IMR-90 (cell line): ENCODE measurements at places on chromosomes 16 and 17. TPM values are rescaled to one million over a fixed set of nuclear protein-coding genes. Genes with fewer than 3 reads are reported as not detected.

Gene STH
- total RNA-seq = not detected in 2 replicates

Gene USP6
- total RNA-seq = not detected in 2 replicates

Gene UBALD1
- total RNA-seq = 1.3 and 1.9 TPM in 2 replicates

Gene RNF43
- under 0.01 TPM in 2 replicates for total RNA-seq

Gene ZSCAN10
- not detected in 2 replicates for total RNA-seq

Gene HSF5
- total RNA-seq = not detected in 2 replicates

Gene EPN3
- total RNA-seq = not detected in 2 replicates

Gene NPIPB13
- total RNA-seq = 0.28 and 0.54 TPM in 2 replicates

- peak; percentile 43 for DNase-seq
These were observed 50.8 kb downstream of the PITPNM3 start for GRCh38 chr17:6505425-6506142.

GRCh38 chr17:42112552-42113176 lies at the start of gene DHX58:
Gene DHX58, minus strand, starts transcription at chr17:42112714. Its CDS starts 822 bp downstream, at chr17:42111892.
- peak; percentile 80 for DNase-seq

GRCh38 chr16:85383836-85384832 lies 229.0 kb upstream of the GSE1 start:
- DNase-seq = no peak

DNA sequence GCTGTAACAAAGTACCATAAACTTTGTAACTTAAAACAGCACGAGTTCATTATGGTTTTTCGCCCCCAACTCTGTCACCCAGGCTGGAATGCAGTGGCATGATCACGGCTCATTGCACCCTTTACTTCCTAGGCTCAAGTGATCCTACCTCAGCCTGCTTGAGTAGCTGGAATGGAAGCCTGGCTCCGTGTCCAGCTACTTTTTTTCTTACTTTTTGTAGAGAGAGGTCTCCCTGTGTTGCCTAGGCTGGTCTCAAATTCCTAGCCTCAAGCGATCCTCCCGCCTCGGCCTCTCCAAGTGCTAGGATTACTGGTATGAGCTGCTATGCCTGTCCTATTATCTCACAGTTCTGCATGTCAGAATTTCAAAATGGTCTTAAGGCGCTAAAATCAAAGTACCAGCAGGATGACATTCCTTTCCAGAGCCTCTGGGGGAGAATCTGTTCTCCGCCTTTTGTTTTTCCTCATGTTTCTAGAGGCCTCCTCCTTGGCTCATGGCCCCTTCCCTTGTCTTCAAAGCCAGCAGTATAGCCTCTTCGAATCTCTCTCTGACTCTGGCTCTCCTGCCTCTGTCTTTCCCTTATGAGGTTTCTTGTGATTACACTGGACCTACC lies 10.1 kb upstream of the PRM1 start:
- no peak for DNase-seq

- DNase-seq = peak; percentile 78
These were observed at the start of gene TMEM204 for GRCh38 chr16:1533443-1533951. Gene TMEM204, plus strand, starts transcription at chr16:1533666. Its CDS starts 610 bp downstream, at chr16:1534276.

DNA sequence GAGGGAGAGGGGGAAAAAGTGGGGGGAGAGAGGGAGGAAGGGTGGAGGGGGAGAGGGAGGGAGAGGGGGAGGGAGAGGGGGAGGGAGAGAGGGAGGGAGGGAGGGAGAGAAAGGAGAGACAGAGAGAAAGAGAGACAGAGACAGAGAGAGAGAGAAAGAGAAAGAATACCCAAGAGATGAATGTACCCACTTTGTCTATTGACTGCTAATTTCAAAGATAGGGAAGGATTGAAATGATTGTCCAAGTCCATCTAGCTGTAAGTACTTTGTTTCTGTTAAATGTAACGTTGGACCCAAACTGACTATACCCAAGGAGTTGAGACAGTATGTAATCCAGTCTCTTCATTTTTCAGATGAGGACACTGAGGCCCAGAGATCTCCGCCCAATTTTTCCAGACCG lies 374.9 kb downstream of the GRIN2A start:
- no peak for DNase-seq

DNA sequence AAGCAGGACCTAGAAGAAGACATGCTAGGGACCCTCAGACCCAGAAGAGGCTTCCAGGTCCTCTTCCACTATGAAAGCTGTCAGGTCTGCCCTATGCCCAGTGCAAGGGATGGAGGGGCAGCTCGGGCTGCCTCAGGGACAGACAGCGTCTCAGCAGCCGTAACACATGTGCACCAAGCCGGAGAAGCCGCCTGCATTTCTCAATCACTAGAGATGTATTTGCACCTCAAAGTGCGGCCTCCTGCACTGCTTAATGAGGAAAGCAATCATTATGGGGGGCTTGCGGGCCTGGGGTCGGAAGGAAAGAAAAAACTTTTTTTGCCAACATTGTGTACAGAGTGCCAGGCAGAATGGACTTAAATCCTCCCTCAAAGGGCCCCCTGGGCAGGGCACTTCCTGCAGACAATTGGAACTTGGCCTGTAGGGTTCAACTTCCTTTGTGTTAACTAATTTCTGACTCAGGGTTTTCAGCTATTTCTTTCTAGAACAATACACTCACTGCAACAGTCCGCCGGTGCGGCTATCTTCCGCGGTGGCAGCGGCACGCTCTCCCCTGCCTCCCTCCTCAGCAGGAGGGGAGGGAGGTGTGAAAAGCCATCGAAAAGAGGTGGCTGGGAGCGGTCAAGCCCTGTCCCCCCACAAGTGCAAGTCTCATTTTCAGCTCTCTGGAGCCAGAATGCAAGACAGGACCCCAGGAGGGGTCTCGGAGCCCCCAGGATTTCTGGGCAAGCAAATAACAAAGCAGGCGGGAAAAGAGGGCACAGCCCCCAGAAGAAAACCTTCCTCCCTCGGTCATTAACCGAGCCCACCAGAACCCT lies 101.2 kb downstream of the ZNF423 start:
- no peak for DNase-seq

DNA sequence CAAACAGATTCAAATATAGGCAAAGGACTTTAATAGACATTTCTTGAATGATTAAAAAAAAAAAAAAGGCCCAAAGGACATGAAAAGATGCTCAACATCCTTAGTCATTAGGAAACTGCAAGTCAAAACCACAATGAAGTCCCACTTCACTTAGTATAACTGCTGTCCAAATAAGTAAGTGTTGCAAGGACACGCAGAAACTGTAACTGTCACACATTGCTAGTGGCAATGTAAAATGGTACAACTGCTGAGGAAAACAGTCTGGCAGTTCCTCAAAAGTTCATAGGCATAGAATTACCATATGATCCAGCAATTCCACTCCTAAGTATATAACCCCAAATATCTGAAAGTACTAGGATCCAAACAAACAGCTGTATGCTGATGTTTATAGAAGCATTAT lies 112.7 kb downstream of the BRIP1 start:
- DNase-seq = no peak

DNA sequence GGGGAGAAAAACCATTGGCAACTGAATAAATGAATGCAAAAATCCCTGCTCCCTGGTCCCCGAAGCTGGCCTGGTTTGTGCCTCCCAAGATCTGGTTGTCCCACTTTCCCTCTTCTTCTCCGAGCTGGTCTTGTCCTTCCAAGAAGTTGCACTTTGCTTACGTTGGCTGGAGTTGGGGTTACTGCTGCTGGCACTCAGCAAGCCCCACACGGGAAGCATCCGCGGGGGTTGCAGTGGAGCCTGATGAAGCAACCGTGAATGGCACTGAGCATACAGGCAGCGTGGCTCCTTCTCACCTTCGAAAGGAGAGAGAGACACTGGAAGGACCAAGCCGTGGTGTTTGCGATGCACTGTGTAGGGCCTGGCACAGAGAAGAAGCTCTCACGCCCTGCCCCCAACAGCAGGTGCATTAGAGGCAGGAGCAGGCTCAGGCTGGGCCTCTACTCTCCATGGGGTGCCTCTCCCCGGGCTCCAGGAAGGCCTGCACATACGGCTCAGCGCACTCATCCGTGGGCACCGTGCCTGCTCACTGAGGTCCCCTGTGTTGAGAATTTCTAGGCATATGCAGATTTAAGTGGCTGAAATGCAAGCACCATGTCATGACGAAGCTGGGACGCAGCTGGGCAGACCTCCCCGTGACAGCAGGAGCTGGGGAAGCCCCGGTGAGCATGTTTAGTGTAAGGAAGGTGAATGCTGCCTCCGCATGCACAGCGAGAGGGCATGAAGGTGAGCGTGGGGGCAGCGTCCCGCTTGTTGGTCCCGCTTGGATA lies 12.1 kb downstream of the CA5A start:
- no peak for DNase-seq

- no peak for DNase-seq
These were observed 74.7 kb downstream of the BMERB1 start for GRCh38 chr16:15509051-15509592.

DNA sequence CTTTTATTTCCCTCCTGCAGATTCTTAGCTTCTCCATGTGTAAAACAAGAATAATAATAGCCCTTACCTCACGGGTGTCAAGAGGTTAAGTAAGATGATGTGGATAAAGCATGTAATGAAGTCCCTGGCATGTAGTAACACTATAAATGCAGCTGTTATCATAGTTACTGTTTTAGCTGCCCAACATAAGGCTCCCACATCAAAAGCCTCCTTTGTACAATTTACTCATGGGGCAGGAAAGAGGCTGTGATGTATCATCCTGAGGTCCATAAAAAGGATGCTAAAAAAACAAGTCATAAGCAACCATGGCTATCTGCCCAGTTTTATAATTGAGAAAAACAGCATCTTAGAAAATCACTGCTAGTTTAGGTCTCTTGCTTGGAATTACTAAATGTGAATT lies 339.7 kb downstream of the CA10 start:
- DNase-seq = no peak

DNA sequence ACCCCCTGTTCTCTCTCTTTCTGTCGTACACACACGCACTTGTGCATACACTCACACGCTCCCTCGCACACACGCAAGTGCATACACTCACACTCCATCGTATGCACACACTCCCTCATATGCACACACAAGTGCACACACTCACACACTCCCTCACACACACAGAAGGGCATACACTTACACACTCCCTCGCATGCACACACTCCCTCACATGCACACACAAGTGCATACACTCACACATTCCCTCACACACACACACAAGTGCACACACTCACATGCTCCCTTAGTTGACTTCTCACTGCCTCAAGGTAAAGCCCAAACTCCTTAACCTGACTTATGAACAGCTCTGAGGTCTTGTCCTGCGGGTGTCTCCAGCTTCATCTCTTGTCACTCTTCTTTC lies 78.7 kb downstream of the NOG start:
- DNase-seq = no peak

- no peak for DNase-seq
These were observed 30.9 kb downstream of the C17orf75 start for GRCh38 chr17:32311028-32311536.

- DNase-seq = no peak
These were observed 165.4 kb upstream of the CDH11 start for GRCh38 chr16:65287307-65287706.

DNA sequence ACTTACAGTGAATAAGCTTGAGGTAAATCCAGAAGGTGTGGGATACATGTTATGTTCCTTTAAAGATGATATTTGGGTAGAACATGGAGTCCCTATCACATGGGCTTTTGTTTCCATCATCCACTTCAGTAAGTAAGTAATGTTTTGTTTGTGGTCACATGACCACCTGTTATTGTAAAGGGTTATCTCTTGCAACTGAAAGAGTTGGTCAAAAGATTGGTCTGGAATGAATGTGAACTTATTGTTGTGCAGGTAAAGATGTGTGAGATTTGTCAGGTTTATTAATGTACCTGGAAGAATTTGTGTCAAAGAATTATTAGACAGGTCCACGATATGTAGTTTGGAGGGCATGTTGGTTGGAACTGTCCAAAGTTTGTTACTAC lies 1.6 kb downstream of the OMG start:
- DNase-seq = no peak

DNA sequence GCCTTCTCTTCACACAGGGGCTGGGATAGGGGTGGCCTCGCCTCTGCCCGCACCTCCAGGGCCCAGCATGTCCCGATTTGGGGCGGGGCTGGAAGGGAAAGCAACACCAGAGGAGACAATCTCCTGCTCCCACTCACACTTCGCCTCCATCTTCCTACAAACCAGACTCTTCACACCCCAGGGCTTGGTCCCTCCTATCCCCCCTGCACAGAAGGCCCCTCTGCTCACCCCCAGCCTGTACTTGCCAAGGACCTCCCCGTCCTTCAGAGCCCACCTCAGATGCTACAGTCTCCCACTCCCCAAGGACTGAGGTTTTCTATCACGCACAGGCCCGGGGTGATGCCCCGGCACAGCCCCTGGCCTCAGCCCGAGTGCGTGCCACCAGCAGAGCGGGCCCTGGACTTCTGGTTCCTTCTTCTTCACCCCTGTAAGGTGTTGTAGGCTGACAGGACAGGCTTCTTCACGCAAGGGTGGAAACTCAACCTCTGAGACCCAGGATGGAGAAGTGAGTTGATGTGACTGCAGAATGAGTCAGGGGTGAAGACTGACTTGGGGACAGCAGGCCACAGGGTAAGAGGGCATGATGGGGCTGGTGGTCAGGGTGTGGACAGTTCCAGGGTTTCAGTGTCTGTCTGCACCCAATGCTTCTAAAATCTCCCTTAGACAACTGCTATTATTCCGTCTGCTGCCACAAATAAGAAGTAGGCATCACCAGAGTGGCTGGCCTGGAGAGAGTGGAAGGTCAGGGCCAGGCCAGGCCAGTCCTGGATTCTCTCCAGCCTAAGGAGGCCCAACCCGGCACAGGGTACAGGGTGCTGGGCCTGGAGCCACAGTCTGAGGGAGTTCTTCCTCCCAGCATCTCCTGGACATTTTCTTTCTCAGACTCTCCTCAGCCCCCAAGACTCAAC lies 2.5 kb downstream of the ITGAE start:
- no peak for DNase-seq

- peak; percentile 78 for DNase-seq
These were observed at the start of gene ADCY7 for GRCh38 chr16:50266337-50267091. Gene ADCY7, plus strand, starts transcription at chr16:50266551. Its CDS starts 21,629 bp downstream, at chr16:50288180.
